Activated CD8-positive, alpha-beta memory T cell treated with anti-CD3 and anti-CD28 coated beads, Interleukin-2, amount 10 ng/mL, durations not matched to agents 7 days and 5 days (primary cell): ENCODE measurements at places on chromosomes 2 and 18. TPM values are rescaled to one million over a fixed set of nuclear protein-coding genes. Genes with fewer than 3 reads are reported as not detected.

- no peak overlapping the region for H3K4me3 ChIP-seq
- no peak for DNase-seq
- no peaks in the 10 kb centered on the region for H3K27me3 ChIP-seq
- no peak overlapping the region for H3K27ac ChIP-seq
These were observed 84.9 kb downstream of the SCN1A start for GRCh38 chr2:166042768-166043390.

Gene SLC23A3
- total RNA-seq: 3.2 TPM

DNA sequence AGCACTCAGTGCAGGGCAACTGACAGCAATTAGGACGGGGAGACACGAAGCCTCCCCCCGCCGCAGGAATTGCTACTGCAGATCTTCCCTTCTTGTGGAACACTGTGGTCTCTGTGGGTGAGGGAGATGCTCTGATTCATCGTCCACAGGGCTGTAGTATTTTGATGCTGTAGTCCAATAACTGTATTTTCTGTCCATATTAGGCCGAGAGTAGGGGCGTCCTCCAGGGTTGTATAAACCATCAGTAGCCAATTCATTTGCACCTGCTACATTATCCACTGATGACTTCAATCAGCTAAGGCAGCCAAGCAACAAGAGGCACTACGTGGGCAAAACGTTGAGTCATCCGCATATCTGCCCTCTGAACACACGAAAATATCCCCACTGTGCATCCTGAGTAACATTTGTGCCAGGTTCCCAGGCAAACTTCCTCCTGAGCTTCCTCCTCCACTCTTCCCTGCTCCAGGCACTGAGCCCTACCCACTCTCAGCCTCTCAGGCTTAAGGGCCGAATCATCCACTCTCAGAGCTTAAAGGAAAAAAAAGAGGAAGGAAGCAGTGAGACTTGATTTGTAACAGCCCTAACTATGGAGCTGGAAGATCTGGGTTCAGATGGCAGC lies 62.1 kb downstream of the LBH start:
- H3K4me1 ChIP-seq: peaks cover 2% of the 10 kb centered on the region
- no peak overlapping the region for H3K4me3 ChIP-seq
- H3K36me3 ChIP-seq: no peaks in the 10 kb centered on the region
- no peak overlapping the region for H3K27ac ChIP-seq

DNA sequence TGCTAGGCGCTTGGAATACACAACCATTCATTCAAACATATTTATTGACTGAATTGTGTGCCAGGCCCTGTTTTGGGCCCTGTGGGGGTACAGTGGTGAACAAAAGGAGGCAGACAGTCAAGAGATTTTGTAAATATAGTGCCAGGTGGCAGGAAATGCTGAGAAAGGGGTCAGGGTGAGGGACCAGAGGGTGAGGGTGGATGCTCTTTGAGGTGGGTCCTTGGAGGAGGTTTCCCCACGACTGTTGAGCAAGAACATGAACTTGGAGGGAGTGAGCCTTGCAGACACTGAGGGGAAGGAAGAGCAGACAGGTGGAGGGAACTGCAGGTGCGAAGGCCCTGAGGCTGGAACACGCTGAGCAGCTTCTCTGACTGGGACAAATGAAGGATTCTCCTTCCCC lies 40.7 kb downstream of the ODC1 start:
- no peak overlapping the region for H3K4me3 ChIP-seq
- peaks cover 30% of the 10 kb centered on the region for H3K4me1 ChIP-seq
- H3K27ac ChIP-seq: peak overlapping the region; percentile 85
- no peaks in the 10 kb centered on the region for H3K27me3 ChIP-seq

GRCh38 chr18:46226461-46226860 lies 122.3 kb downstream of the HAUS1 start:
- no peak overlapping the region for H3K4me3 ChIP-seq
- no peak for DNase-seq
- no peaks in the 10 kb centered on the region for H3K27me3 ChIP-seq
- peaks cover 36% of the 10 kb centered on the region for H3K4me1 ChIP-seq
- H3K27ac ChIP-seq: no peak overlapping the region
- peaks cover 11% of the 10 kb centered on the region for H3K36me3 ChIP-seq

Gene GPR55
- 42.1 TPM for total RNA-seq

DNA sequence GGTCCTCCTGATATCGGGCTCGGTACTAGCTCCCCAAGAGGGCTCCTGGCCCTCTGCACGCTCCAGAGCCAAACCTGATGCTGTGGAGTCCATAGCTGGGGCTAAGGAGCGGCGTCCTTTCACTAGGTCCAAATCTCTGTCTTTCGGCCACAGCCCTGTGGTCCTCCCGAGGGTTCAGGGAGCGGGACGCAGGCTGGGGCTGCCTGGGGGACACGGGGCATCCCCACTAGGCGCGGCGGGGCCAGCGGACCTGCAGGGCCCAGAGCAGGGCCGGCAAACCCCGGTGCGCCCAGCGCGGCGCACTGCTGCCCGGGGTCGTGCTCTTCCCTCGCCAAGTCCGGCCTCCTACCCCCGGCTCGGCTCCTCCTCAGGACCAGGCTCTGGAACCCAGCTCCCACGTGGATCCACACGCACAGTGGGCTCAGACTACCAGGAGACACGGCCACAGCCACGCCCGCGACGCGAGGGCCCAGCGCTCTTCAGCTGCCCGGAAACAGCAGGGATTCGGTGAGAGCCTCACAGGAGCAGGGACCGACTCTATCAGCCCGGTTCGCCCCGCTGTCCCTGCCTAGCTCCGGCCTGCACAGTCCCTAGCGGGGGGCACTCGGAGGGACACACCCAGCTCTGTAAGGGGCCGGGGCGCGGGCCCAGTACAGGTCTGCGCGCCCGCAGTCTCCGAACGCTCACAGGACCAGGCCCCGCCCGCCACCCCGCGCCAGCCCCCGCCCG lies 593 bp downstream of the ZNF514 start:
- peak; percentile 45 for DNase-seq
- H3K27me3 ChIP-seq: no peaks in the 10 kb centered on the region
- peaks cover 12% of the 10 kb centered on the region for H3K4me1 ChIP-seq
- peak overlapping the region; percentile 76 for H3K4me3 ChIP-seq

Gene PAIP2B
- total RNA-seq: 1.1 TPM

GRCh38 chr2:1603521-1603920 lies 140.8 kb downstream of the PXDN start:
- DNase-seq: no peak
- no peaks in the 10 kb centered on the region for H3K4me1 ChIP-seq
- no peaks in the 10 kb centered on the region for H3K36me3 ChIP-seq
- no peak overlapping the region for H3K27ac ChIP-seq

Gene AFG3L2
- total RNA-seq: 50.9 TPM

DNA sequence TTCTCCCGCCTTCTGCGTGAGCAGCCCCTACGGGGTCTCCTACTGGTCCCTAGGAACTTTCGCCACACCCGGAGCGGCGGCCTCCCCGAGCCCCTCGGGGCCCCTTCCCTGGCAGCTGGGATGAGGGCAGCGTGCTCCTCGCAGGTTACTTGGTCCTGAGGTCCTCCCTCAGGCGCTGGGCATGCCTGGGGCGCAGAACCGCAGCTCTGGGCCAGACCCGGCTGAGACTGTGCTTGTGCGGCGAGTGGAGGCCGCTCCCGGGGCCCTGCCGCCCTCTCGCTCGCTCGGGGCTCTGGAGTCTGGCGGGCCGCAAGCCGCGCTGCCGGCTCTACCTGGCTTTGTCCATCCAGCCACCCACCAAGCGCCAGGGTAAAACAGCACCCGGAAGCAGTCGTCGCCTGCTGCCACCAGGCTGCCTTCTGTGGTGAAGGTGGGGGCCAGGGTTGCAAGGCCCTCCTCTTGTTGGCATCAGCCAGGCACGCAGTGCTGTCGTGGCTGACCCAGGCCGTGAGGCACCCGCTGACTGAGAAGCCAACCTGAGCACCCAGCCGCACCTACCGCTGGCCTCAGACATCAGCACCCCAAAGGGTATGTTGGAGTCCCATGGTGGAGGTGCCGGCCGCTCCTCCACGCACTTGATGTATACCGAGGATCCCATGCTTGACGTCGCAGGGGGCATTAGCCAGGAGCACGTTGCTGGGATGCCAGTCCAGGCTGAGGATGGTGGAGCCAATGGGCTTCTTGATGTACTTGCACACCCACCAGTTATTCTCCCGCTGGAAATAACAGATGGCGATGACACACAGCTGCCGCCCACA lies 46.1 kb upstream of the PTH2R start:
- peaks cover 5% of the 10 kb centered on the region for H3K27me3 ChIP-seq
- DNase-seq: no peak
- H3K27ac ChIP-seq: no peak overlapping the region
- H3K36me3 ChIP-seq: peaks cover 24% of the 10 kb centered on the region
- peaks cover 15% of the 10 kb centered on the region for H3K4me1 ChIP-seq

Gene PPIL3
- 41.5 TPM for total RNA-seq

DNA sequence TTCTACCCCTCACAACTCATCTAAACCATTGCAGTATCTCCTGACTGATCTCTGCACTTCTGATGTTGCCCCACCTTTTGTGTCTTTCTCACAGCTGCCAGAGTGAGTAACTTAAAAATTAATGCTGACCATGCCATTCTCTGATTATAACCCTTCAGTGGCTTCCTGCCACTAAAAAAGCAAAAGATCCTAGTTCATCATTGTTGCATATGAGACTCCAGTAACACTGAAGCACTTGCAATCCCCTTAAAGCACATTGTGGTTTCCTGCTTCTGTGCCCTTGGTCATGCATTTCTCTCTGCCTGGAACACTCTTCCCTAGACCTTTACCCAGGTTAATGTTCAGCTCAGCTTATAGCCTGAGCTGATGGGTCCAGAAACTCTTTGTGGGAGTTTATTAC lies 95.1 kb upstream of the WDSUB1 start:
- H3K36me3 ChIP-seq: peaks cover 2% of the 10 kb centered on the region
- no peaks in the 10 kb centered on the region for H3K4me1 ChIP-seq
- no peak for DNase-seq

GRCh38 chr2:44470151-44470550 lies 108.4 kb downstream of the CAMKMT start:
- H3K27ac ChIP-seq: no peak overlapping the region
- no peaks in the 10 kb centered on the region for H3K4me1 ChIP-seq
- no peak overlapping the region for H3K4me3 ChIP-seq
- peaks cover 2% of the 10 kb centered on the region for H3K36me3 ChIP-seq

Gene POMC
- 4.6 TPM for total RNA-seq

Gene DPP10
- not detected for total RNA-seq

GRCh38 chr2:239918749-239919148 lies 106.4 kb downstream of the NDUFA10 start:
- no peak overlapping the region for H3K27ac ChIP-seq
- H3K4me1 ChIP-seq: peaks cover 16% of the 10 kb centered on the region
- H3K4me3 ChIP-seq: no peak overlapping the region
- DNase-seq: peak; percentile 29
- peaks cover 4% of the 10 kb centered on the region for H3K27me3 ChIP-seq

Gene DAW1
- total RNA-seq: not detected

DNA sequence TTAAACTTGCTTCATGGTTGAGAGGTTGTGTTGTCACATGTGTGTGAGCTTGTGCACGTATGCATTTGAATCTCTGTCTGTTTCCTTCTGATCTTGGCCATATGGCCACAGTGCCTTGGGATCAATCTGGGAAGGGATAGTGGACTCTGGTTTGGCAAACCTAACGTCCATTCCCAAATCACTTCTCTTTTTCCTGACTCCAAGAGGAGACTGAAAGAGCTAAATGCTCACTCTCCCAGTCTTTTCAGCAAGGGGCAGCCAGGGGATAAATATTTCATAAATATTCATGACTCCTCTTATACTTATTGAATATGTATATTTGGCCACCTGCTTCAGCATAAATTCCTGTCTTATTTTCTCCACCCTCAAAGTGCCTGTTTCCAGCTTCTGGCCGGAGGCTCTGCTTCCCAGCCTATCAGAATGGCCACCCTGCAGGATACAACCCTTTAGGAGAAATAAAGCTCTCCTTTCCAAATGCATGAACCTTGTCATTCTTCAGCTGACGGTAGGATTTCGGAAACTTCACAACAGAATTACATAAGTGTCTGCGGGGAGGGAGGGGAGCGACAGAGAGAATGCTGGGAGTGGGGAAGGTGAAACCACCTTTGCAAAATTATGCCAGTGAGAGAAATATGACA lies 112.2 kb upstream of the COPS8 start:
- no peak overlapping the region for H3K4me3 ChIP-seq
- peaks cover 19% of the 10 kb centered on the region for H3K4me1 ChIP-seq
- H3K27me3 ChIP-seq: peaks cover 8% of the 10 kb centered on the region
- H3K27ac ChIP-seq: no peak overlapping the region
- peak; percentile 2 for DNase-seq
- no peaks in the 10 kb centered on the region for H3K36me3 ChIP-seq

Gene TBC1D8
- total RNA-seq: 0.12 TPM

DNA sequence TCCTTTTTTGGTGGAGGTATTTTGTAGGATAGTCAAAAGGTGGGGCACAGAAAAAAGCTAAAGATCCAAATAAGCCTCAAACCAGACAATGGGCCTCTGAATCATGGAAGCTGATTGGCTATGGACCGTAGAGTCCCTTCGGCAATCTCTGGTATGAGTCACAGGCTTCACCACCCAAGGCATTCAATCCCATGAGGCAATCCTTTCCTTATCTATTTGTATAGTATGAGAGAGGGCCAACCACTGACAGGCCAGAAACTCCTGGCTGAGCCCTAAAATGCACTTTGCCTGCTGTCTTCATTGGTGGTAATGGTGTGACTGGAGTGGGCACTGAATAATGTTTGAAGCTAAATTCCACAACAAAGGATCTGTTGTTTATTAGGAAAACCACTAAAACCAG lies 38.7 kb upstream of the MEX3C start:
- no peaks in the 10 kb centered on the region for H3K36me3 ChIP-seq
- peaks cover 26% of the 10 kb centered on the region for H3K4me1 ChIP-seq
- no peak for DNase-seq
- H3K27me3 ChIP-seq: no peaks in the 10 kb centered on the region
- H3K27ac ChIP-seq: peak overlapping the region; percentile 25
- H3K4me3 ChIP-seq: no peak overlapping the region

DNA sequence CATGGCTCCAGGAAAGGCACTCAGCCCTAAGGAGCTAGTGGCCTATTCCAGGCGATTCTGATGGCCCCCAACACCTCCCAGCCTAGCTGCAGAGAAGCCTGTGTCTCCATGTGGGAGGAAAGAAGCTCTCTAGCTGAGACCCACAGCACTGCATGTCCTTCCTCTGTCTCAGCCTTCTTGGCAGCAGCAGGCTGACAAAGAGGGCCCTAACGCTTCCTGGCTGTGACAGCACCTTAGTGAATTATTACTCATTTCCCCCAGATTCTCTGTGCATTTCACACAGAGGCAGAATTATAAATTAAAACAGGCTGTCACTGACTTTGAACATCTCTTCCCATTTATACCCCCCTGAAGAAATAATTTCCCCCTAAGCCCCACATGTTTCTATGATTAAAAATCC lies 206.8 kb downstream of the CLIP4 start:
- peak; percentile 74 for DNase-seq
- H3K36me3 ChIP-seq: no peaks in the 10 kb centered on the region
- H3K4me1 ChIP-seq: peaks cover 68% of the 10 kb centered on the region
- H3K4me3 ChIP-seq: peak overlapping the region; percentile 20

Gene PELI1
- total RNA-seq: 40.1 TPM

GRCh38 chr2:164065038-164065437 lies 329.2 kb upstream of the FIGN start:
- H3K36me3 ChIP-seq: no peaks in the 10 kb centered on the region
- H3K27me3 ChIP-seq: no peaks in the 10 kb centered on the region
- no peaks in the 10 kb centered on the region for H3K4me1 ChIP-seq
- H3K4me3 ChIP-seq: no peak overlapping the region

DNA sequence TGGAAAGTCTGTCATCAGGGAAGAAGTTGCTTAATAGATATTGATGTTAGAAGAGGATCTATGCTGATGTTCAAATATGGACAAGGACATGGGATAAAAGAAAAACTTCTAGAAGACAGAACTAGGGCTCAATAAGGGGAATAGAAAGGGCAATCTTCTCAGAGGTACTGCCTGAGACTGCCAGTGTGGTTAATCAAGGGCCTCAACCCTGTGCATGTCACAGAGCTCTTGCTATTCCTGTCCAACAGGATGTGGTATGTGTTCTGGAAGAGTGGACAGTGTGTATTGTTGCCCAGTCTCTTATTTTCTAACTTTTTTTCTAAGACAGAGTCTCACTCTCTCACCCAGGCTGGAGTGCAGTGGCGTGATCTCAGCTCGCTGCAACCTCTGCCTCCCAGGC lies 27.8 kb upstream of the RNF125 start:
- no peaks in the 10 kb centered on the region for H3K4me1 ChIP-seq
- no peak overlapping the region for H3K27ac ChIP-seq
- DNase-seq: no peak
- H3K36me3 ChIP-seq: no peaks in the 10 kb centered on the region
